ENCODE measurements at places on chromosomes 6 and 20.

DNA sequence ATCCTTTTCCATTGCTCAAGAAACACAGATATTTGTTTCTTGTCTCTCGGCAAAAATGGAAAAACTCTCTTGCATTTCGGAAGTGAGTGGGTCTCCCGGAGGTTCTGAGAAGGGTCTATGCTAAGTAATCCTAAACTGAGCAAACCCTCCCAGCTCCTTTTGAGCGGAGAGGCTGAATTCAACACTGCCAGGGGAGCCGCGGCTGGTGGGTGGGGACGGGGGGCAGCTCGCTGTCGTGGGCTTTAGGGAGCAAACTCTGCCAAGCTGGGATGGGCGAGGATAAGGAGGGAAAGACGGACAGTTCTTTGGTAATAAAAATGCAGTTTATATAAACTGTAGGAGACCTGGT lies 211.4 kb downstream of the FOXC1 start:
- DNase-seq: no peak

DNA sequence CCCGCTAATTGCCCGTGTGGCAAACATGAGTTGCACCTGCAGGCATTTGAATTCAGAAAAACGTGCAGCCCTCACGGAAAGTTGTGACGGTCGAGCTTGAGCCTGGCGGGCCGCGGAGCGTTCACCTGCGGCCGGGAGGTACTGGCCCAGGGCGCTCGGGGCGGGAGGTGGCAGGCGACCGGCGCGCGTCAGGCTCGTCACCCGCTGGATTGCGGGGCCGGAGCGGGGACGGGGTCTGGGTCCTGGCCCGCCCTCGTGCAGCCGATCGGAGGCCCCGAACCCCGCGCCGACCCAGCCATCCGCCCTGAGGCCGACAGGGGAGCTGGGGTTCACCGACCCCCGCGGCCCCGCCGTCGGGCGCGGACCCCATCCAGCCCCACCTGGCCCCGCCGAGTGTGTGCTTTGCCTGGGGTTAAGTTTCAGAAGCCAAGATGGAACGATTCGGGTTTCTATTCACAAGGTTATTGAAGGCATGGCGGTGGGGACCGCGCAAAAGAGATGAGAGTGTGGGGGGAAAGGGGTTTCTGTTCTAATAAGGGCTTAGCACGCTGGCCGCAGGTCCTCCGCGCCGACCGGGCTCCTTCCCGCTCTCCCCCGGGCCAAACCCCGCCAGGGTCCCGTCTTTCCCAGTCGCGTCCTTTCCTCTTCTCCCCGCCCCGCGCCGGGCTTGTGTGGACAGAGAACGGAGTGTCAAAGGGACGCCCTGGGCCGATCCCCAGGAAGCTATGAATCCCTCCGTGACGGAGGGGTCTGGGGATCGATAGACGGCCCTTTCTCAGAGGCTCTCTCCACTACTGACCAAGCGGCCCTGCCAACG lies 1.6 kb upstream of the HEY2 start:
- DNase-seq: peak; percentile 6

- DNase-seq: no peak
Measured at GRCh38 chr6:116580198-116580597, 8.9 kb downstream of the RWDD1 start.

DNA sequence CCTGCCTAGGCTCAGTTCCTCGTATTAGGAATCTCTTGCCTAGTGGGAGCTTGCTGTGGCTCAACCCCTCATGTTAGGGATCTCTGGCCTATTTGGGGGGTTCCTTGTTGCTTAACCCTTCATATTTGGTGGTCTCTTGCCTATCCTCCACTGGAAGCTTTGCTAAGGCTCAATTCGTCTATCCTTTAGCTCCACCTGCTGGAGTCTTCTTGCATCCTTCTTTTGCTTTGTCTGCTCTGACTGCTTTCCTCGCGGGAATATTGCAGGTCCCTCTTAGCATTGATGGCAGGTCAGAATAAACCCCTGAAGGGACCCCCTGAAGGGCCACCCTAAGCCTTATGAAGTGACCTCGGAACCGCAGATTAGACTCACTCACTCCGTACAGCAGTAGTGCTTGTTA lies 203.0 kb upstream of the TBX18 start:
- DNase-seq: no peak

DNA sequence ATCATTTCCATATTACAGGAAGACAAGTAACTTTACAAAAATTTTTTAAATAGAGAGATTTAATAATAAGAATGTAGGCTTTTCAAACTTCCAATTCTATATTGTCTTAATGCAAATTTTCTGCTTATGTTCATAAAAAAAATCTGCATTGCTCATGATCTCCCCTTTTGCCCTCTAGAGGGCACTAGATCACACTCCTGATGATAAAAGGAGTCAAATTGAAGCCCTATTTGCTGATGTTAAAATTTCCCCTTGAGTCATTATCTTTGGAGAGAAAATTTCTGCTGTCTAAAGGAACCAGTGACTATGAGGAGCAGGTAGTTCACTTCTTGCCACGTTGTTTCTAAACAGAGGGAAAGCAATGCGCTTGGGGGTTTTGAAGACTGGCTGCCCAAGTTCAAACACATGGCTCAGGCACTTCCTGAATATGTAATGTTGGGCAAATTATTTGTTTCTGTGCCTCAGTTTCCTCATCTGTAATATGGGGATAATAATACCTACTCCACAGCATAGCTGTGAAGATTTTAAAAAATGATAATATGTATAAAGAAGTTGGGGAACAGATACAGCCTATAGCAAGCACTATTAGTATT lies 874.2 kb downstream of the TFAP2A start:
- no peak for DNase-seq

DNA sequence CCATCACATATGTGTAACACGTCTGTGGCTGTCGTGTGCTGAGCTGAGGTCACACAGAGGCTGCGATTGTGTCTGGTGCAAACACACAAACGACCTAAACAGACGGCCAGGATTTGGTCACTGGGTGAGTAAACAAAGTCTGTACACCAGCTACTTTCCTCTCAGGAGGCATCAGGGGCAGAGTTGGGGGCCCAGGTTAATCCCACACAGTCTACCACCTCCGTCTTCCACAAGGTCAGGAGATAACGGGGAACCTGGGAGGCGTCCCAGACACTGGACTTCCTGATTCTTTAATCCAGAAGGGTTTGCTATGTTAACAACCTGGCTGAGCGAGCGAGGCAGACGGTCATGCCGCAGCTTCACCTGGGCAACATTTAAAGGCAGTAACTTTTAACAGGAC lies 1.5 kb downstream of the DACT2 start:
- DNase-seq: no peak

- no peak for DNase-seq
Measured at GRCh38 chr6:11495565-11496145, 41.9 kb upstream of the TMEM170B start.

GRCh38 chr6:111745186-111745585 lies 128.1 kb downstream of the FYN start:
- DNase-seq: no peak

- no peak for DNase-seq
Measured at GRCh38 chr20:38671186-38671585, 53.1 kb upstream of the SLC32A1 start.

DNA sequence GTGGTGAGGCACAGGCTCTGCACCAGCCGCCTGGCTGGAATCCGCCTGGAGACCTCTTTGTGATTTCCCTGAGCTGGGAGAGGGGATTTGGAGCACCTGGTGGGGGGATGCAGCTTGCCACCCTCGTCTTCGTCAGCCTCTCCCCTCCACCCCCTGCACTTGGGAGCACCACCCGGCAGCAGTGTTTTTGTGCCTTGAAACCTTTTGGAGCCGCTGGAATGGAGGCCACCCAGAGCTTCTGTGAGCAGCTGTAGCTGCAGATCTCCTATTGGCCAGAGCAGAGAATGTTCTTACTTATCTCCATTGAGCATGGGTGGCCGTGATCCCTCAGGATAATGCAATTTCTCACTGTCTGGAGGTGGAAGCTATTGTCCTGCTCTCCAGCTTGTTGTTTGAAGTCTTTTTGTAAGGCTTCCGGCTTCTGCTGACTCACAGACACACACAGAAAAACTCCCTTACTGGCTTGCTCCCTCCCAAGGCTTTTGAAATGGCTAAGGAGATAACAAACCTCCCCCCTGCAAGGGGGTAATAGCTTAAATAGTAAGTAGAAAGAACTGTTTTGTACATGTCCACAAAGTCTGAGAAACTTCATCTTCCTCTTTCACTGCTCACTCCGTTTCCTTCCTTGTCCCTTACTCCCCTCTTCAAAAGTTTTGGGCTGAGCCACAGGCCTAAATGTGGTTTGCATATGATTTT lies 271.2 kb downstream of the PRL start:
- peak; percentile 10 for DNase-seq

DNA sequence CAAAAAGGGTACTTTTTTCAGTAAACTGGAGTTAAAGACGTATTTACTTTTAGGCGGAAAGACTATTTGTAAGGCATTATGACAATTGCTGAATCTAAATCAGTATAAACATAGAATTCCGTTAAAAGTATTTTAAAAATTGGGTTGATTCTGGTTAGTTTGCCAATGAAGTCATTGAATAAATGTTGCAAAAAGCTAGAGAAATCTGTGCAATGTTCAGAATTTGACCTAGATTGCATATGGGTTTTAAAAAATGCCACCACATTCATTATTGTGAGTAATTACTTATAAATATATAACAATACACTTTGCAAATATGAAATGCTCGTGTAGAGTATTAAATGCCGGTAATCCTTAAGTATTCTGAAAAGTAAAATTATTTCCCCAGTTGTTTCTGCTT lies 116.5 kb upstream of the EEF1E1 start:
- no peak for DNase-seq

DNA sequence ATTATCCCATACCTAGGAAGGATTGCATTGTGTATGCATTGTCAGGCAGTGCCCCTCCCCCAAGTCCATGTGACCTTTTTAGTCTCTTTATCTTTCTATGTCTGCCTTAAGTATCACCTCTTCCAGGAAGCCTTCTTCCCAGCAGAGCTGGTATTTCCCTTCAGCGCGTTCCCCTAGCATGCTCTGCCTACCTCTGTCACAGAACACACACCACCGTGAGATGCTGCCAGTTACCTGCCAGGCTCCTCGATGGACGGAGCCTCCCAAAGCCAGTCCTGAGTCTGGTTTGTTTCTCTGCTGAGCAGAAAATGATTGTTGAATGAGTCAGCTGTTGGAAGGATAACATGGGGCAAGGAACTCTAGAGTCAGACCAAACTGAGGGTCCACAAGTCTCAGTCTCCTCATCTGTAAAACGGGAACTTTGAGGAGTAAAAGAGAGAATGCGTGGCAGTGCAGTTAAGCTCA lies 11.3 kb upstream of the ZNF335 start:
- no peak for DNase-seq

- no peak for DNase-seq
Measured at GRCh38 chr20:48709058-48709691, 118.6 kb downstream of the PREX1 start.

- no peak for DNase-seq
Measured at GRCh38 chr6:70537266-70537665, 29.5 kb upstream of the SDHAF4 start.

DNA sequence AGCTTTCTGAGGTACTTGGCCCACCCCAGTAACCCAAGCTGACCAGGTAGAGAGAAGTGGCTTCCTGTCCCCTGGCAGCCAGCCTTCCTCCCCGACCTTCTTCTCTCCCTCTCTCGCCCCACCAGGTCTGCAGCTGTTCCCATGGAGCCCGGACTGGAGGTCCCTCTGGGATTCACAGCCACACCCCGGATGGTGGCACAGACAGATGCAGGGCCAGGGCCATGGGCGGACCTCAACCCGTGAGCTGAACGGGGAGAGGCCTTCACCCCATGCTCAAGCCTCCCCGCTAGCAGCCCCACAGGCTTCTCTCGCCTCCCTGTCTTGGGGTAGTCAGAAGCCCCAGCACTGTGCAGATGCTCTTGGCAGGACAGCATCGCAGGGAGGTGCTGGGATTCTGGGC lies 41.3 kb downstream of the CPXM1 start:
- DNase-seq: no peak

- no peak for DNase-seq
Measured at GRCh38 chr6:5486214-5486613, 224.9 kb downstream of the FARS2 start.
